ENCODE measurements at places on chromosomes 2 and 18.

DNA sequence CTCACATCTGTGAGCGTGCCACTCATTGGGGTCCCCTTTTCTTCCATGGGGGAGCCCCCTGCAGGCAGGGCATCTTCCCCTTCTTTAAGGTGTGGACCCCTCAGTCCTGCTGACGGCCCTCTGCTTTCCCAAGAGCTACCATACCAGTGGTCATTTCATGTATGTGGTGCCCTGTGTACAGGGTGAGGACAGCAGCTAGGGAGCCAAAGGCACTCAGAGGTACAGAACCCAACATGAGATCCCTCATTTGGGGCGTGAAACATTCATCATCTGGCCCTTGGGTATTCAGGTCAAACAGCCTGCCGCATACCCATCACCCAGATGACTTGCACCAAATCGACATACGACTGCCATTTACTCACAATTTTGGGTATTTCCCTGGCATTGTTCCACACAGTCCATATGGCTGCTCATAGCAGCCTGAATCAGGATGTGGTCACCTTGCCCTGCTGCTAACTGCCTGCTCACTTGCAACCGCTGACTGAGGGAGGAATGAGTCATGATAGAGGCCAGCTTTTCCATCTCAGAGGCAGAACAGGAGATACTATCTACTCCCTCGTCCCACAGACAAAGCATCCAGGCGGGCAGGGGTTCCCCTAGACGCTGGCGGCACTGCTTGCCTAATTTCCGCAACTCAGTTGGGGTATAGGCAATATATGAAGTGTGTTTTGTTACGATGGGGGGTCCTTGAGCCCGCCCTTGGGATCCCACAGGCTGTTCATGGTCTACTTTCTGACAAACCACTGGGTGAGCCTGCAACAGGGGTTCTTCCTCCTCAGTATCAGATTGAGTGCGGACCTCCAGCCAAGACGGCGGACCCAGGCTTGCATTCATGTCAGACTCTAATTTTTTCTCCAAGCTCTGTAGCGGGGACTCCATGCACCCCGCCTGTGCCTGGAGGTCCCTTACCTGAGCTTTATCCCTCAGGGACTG lies 228.6 kb downstream of the SATB2 start:
- DNase-seq, result no peak

- DNase-seq, result no peak
Observed at GRCh38 chr18:23106575-23106974, 28.7 kb upstream of the CABLES1 start.

DNA sequence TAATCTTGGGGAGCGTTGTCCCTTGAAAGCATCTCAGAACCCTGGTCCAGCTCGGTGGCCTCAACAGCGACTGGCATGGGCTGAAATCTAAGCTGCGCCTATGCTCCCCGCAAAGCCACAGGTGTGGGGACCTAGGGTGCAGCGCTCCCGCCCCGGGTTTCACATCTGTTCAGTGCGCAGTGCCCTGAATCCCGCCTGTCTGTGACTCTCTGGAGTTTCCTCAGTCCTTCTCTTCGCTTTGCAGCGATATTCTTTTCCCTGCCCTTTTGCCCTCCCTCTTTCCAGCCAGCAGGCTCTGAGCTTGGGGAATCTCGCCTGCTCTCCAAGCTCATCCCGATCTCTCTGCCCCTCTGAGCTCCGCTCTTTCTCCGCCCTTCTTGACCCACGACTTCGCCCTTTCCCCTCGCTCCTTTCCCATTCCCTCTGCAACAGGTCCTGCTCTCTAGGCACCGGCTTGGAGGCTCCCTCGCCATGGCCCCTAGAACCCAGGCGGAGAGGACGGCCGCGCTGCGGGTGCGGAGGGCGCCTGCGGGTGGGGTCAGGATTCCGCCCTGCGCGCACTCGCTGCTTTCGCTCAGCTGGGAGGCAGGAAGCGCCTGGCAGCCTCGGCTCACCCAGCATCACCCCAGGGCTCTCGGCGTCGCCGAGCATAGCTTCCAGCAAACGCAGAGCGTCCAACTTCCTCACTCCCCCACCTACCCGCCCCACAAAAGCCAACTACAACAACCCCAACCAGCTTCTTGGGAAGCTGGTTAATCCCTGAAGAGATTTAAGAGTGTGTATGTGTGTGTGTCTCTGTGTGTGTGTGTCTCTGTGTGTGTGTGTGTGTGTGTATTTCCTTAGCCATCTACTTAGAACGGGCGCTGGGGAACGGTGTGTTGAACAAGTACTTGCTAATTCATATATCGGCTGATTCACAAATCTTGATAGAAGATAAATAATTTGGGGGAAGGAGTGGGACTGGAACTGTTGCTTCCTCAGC lies 1.1 kb downstream of the GRP start:
- DNase-seq, result no peak

GRCh38 chr2:218983934-218984238 lies 1.1 kb downstream of the FEV start:
- DNase-seq, result no peak

GRCh38 chr2:179247318-179248023 lies 17.2 kb downstream of the SESTD1 start:
- DNase-seq, result no peak

DNA sequence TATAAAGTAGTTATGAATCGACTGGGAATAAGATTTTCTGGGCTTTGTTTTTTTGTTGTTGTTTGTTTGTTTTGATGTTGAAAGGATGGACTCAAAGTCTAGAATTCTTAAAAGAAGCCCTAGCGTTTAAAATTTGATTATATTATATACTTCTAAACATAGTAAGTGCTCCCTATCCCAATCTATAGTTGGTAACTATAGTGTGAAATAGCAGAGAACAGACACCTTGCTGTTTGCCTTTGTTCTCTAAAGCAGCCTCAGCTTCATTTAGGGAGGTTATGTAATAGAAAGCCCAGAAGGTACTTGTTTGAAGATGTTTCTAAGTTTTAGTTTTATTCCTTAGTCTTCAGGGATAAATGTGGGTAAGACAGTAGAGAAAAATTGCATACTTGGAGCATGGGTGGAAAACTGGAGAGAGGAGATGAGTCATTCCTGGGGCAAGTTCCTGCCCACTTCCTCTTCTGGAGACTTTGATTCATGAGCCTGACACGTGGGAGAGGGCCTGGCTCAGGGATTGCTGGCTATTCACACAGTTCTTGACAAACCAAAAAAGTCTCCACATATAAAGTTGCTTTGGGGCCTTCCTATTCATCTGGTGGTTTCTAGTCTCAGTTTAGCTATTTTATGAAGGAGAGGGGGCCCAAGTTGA lies 131.9 kb downstream of the MYO1B start:
- DNase-seq, result no peak

Data from activated gamma-delta T cell treated with Interleukin-2 at 50 U/mL for 16 hours (primary cell).